ENCODE measurements at places on chromosomes 6 and 20.

DNA sequence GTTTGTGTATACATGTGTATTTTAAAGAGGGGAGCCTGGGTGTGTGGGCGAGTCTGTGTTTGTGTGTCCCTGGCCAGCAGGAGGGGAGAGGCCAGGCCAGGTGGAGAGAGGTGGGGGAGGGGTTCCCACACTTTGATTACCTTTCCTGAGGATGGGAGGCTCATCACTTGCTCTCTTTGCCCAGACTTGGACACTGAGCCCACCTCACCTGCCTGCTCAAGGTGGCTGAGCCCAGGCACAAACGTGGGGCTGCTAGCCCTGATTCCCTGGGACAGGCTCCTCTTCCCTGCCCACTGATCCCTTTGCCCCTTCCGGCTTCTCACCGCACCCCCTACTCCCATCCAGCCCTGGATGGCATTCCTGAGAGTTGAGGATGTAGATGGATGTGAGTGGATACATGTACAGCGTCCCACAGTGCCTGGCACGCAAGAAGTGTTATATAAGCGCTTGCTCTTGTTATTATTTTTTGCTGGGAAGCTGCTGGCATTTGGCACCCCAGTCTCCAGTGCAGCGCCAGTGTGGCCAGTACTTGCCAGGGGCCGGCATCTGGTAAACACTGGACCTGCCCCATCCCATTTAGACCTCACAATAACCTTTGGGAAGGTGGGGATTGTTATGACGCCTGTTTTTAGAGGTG lies 2.7 kb downstream of the CEBPB start:
- DNase-seq, result no peak

DNA sequence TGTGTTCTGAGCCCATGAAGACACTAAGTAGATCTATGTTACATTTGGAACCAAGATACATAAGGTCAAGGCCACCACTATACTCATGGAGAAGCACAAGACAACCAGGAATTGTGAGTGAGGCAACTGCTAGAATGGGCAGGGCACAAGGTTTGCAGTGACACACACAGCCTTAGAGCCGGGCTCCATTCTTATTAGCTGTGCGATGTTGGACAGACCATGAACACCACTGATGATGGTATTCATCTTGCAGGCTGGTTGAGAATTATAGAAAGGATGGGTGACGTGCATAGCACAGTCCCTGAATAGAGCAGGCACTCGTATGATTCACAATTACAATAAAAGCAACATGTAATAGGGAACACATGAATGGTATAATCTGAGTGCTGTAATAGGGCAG lies 172.4 kb downstream of the GJA10 start:
- no peak for DNase-seq

- no peak for DNase-seq
Observed at GRCh38 chr6:4139272-4139671, 3.9 kb upstream of the ECI2 start.

DNA sequence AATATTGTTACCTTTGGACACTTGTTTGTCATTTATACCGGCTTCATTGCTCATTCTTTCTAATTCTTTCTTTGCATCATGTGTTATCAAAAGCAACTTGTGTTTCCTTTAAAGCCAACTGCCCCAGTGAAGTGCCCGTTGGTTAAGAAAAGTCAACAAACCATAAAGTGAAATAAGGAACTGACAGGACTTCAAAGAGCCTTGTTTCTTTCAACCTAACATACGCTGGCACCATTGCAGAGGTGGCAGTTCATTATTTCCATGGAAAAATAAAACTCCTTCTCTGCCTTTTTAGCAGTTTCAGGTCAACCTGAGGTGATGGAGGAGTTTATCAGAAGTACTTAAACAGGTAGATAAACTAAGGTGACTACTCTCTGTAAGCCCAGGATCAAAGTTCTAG lies 28.8 kb downstream of the FERMT1 start:
- no peak for DNase-seq

DNA sequence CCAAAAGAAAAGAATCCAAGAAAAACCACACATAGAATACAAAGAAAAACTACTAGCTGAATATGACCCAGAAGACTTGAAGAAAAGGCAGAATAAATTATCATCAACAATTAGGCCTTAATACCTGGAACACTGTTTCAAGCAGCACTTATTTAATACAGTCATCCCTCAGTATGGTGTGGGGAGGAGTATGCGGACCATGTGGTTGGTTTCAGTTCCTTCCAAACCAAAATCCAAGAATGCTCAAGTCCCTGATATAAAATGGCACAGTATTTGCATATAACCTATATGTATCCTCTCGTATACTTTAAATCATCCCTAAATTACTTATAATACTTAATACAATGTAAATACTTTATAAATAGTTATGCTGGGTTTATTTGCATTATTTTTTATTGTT lies 16.1 kb downstream of the CDK19 start:
- no peak for DNase-seq

DNA sequence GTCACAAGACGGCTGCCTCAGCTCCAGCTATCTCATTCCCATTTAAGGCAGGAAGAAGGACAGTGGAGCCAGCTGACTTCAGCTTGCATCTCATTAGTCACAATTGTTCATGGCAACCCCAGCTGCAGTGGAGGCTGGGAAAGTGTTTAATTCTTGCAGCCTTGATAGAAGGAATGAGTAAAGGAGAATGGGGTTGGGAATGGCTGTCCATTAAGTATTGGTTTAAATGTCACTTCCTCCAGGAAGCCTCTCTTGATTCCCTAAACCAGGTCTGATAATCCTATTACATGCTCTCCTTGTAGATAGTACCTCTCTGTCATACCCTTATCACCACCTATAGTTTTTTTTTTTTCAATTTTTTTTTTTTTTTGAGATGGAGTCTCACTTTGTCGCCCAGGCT lies 166.4 kb downstream of the TFAP2C start:
- DNase-seq, result no peak

GRCh38 chr6:15108383-15108715 lies 137.5 kb upstream of the JARID2 start:
- DNase-seq, result no peak

All from HuH-7 (cell line).